Activated CD4-positive, alpha-beta memory T cell treated with anti-CD3 and anti-CD28 coated beads, Interleukin-2, amount 10 ng/mL, durations not matched to agents 7 days and 5 days (primary cell): ENCODE measurements at places on chromosomes 6 and 20. TPM values are rescaled to one million over a fixed set of nuclear protein-coding genes. Genes with fewer than 3 reads are reported as not detected.

GRCh38 chr20:62635232-62635631 lies 7.1 kb upstream of the SLCO4A1 start:
- no peaks in the 10 kb centered on the region for H3K36me3 ChIP-seq
- H3K27ac ChIP-seq, result no peak overlapping the region
- DNase-seq, result no peak
- H3K27me3 ChIP-seq, result peaks cover 41% of the 10 kb centered on the region
- no peak overlapping the region for H3K4me3 ChIP-seq

The OTOR gene
- not detected for total RNA-seq

- H3K4me3 ChIP-seq, result no peak overlapping the region
- no peak for DNase-seq
- no peak overlapping the region for H3K27ac ChIP-seq
- no peaks in the 10 kb centered on the region for H3K27me3 ChIP-seq
- H3K4me1 ChIP-seq, result no peaks in the 10 kb centered on the region
These were observed 157.4 kb downstream of the OGFRL1 start for GRCh38 chr6:71446057-71446456.

The CGA gene
- total RNA-seq, result not detected

- no peak overlapping the region for H3K4me3 ChIP-seq
- H3K36me3 ChIP-seq, result no peaks in the 10 kb centered on the region
- no peak for DNase-seq
- H3K27me3 ChIP-seq, result peaks cover 16% of the 10 kb centered on the region
- no peaks in the 10 kb centered on the region for H3K4me1 ChIP-seq
These were observed 29.7 kb upstream of the PBOV1 start for GRCh38 chr6:138248011-138248410.

DNA sequence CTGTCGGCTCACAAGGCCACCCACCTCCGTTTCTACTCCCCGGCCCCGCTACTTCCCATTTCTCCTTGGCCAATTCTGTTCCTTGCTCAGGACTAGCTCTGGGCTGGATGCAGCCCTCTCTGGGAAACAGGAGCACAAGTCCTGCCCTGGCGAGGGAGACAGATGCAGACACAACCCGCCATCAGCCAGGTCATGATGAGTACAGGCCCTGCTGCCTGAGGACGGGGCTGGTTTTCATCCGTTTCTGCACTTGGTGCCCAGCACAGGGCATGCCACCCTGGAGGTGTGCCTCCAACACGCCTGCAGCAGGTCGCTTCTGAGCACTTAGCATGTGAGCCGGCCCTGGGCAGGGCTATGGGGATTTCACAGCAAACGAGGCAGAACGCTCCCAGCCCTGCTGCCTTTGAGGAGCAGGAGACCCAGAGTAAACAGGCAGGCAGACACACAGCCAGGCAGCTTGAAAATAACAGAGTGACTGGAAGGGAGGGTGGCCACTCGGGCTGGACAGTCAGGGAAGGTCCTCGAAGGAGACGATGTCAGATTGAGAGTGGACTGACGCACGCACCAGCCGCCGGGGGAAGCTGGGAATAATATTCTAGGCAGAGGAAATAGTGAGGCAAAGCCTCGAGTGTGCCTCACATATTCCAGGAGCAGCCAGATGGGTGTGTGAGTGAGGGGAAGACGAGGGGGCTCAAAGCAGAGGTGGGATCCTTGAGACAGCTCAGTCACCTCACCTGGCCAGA lies 21.2 kb upstream of the VSTM2L start:
- no peak for DNase-seq
- no peaks in the 10 kb centered on the region for H3K27me3 ChIP-seq
- no peaks in the 10 kb centered on the region for H3K4me1 ChIP-seq
- no peak overlapping the region for H3K4me3 ChIP-seq
- H3K27ac ChIP-seq, result no peak overlapping the region

The CALHM6 gene
- total RNA-seq, result 13.1 TPM

DNA sequence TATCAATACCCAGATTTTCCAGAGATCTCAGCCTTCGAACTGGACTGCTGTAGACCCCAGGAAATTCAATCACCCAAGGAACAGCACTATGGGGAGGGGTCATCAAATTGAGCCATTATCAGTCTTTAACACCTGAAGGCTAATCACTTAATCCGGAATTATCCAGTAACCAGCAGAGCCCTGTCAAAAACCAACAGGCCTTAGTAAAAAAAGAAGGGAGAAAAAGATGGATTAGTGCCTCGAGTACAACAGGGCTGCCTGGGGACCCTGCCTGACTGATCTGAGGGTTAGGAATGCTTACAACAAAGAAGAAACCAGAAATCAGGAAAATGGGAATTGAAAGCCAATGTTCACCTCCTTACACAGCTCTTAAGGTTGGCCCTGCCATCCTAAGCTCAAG lies 7.6 kb downstream of the RRAGD start:
- no peak for DNase-seq
- no peak overlapping the region for H3K4me3 ChIP-seq
- no peak overlapping the region for H3K27ac ChIP-seq

The SLC32A1 gene
- total RNA-seq, result not detected

DNA sequence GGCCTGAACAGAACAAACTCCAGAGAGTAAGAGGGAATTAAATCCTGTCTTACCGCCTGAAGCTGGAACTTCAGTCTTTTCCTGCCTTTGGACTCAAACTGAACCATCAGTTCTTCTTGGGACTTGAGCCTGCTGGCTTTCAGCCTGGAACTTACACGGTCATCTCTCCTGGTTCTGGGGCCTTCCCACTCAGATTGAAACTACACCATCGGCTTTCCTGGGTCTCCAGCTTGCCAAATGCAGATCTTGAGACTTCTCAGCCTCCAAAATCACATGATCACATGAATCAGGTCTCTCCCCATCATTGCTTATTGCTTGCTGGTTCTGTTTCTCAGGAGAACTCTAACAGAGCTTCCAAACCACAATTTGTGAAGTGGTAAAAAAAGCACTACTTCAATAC lies 276.3 kb downstream of the KIF16B start:
- no peak overlapping the region for H3K4me3 ChIP-seq
- no peaks in the 10 kb centered on the region for H3K27me3 ChIP-seq
- no peaks in the 10 kb centered on the region for H3K36me3 ChIP-seq
- H3K4me1 ChIP-seq, result no peaks in the 10 kb centered on the region
- no peak for DNase-seq

The LCA5 gene
- total RNA-seq, result 0.10 TPM

DNA sequence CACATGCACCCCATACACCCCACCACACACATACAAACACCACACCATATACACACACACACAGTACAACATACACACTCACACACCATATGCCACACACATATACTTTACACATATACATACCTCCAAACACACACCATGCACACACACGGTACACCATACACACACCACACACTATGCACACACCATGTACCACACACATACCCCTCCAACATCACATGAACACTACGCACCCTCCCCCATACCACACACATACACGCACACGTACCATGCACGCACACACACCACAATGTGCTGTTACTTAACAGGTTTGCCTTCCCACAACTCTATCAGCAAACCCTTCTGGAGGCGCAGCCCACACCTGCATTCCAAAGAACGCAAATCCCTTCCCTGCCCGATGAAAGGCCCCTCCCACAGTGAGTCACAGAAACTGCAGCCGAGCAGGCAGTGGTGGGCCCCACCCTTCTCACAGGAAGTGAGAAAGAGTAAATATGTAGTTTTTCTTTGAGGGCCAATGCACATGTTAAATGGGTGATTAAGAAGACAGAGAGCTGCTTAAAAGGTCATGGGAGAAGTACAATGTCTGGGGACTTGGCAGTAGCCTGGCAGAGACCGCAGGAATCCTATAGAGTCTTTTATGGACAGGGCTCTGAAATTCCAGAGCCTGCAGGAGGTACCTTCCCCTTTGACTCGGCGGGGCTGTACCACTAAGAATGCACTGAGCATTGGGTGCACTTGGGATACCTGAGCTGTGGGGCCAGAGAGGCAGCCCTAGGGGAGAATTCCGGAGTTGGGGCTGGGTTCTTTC lies 34.1 kb upstream of the EZR start:
- DNase-seq, result peak; percentile 90
- H3K27me3 ChIP-seq, result peaks cover 6% of the 10 kb centered on the region
- peaks cover 3% of the 10 kb centered on the region for H3K36me3 ChIP-seq
- H3K4me1 ChIP-seq, result peaks cover 36% of the 10 kb centered on the region

The WFDC5 gene
- total RNA-seq, result 0.63 TPM

DNA sequence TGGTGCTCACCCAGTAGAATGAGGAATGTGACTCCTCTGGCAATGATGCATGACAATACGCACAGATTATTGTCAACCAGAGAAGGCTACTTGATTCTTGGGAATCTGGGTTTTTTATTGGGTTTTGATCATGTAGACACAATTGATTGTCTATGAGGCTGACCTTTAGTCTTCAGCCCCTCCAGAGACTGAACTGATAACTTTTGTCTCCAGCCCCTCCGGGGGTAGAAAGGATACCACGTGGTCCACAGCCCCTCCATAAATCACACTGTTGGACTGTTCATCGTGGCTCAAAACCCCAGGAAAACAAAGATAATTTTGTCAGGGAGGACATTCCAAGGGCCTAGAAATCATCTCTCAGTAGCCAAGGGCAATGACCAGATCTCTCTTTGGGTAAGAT lies 57.5 kb upstream of the ADGRF5 start:
- no peak for DNase-seq
- H3K4me3 ChIP-seq, result no peak overlapping the region
- no peaks in the 10 kb centered on the region for H3K36me3 ChIP-seq
- no peaks in the 10 kb centered on the region for H3K27me3 ChIP-seq
- H3K4me1 ChIP-seq, result no peaks in the 10 kb centered on the region

DNA sequence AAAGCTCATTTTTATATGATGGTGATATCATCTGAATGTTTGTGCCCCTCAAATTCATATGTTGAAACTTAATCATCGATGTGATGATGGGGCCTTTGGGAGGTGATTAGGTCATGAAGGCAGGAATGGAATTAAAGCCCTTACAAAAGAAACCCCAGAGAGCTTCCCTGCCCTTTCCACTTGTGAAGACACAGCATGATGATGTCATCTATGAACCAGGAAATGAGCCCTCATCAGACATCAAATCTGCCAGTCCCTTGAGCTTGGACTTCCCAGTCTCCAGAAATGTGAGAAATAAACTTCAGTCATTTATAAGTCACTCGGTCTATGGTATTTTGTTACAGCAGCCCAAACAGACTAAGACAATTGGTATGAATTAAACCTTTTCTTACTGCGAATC lies 153.1 kb downstream of the MYB start:
- H3K36me3 ChIP-seq, result peaks cover 3% of the 10 kb centered on the region
- no peak for DNase-seq
- no peak overlapping the region for H3K27ac ChIP-seq
- H3K4me3 ChIP-seq, result no peak overlapping the region

GRCh38 chr6:26240157-26241032 lies 124.6 kb upstream of the BTN3A2 start:
- H3K36me3 ChIP-seq, result peaks cover 17% of the 10 kb centered on the region
- peaks cover 42% of the 10 kb centered on the region for H3K4me1 ChIP-seq
- H3K27ac ChIP-seq, result peak overlapping the region; percentile 94
- H3K4me3 ChIP-seq, result peak overlapping the region; percentile 71

- no peak overlapping the region for H3K4me3 ChIP-seq
- H3K36me3 ChIP-seq, result no peaks in the 10 kb centered on the region
- H3K27ac ChIP-seq, result no peak overlapping the region
- H3K4me1 ChIP-seq, result no peaks in the 10 kb centered on the region
- no peak for DNase-seq
These were observed 111.6 kb downstream of the EPHA7 start for GRCh38 chr6:93307505-93308409.

The OPN5 gene
- total RNA-seq, result not detected
